Upper lobe of left lung (tissue), 6 donors: ENCODE measurements at places on chromosomes 6 and 20.

- DNase-seq = no peak
- no peak overlapping the region for H3K27ac ChIP-seq
- H3K4me1 ChIP-seq = no peaks in the 10 kb centered on the region
- no peaks in the 10 kb centered on the region for H3K36me3 ChIP-seq
- no peak overlapping the region for H3K4me3 ChIP-seq
- H3K27me3 ChIP-seq = no peaks in the 10 kb centered on the region
These were observed 126.5 kb upstream of the MAN1A1 start for GRCh38 chr6:119476024-119476423.

DNA sequence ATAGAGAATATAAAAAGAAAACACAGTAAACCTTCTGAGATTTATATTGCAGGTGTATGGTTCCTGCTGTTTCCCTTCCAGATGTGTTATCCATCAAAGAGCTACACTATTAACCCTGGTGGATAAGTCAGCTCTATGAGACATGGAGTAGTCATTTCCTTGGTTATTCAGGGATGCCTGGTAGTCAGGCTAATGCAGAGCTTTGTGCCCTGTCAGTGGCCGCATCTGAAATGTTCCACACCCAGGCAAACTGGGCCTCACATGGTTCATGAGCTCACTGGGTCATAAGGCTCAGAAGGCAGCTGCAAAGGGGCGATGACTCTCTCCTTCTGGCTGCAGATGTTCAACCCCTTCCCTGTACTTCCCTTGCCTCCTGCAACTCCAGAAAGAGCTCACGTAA lies 473.6 kb downstream of the EPHA7 start:
- no peaks in the 10 kb centered on the region for H3K36me3 ChIP-seq
- no peaks in the 10 kb centered on the region for H3K4me1 ChIP-seq
- no peaks in the 10 kb centered on the region for H3K27me3 ChIP-seq

GRCh38 chr6:141990840-141991239 lies 141.9 kb upstream of the GJE1 start:
- no peak overlapping the region for H3K27ac ChIP-seq
- no peak overlapping the region for H3K4me3 ChIP-seq
- no peaks in the 10 kb centered on the region for H3K4me1 ChIP-seq
- no peaks in the 10 kb centered on the region for H3K36me3 ChIP-seq
- DNase-seq = no peak
- no peaks in the 10 kb centered on the region for H3K27me3 ChIP-seq

DNA sequence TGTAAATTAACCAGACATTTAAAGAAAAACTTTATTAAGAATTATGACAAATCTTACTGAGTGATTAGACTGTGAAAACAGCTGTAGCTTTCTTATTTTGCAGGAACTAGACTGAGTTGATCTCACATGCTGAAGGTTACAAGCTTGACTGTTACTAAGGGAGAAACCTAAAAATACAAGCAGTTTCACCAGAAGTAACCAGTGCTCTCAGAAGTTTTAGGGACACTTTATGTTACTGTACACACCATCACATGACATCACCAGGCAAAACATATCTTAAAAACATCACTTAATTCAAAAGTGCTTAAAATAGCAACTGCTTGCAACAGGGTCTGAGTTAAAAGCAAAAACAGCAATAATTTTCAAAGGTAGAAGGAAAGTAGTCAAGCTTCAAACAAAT lies 5.4 kb downstream of the FBXO30 start:
- H3K36me3 ChIP-seq = peaks cover 2% of the 10 kb centered on the region
- DNase-seq = no peak
- H3K27ac ChIP-seq = no peak overlapping the region
- H3K4me3 ChIP-seq = no peak overlapping the region

DNA sequence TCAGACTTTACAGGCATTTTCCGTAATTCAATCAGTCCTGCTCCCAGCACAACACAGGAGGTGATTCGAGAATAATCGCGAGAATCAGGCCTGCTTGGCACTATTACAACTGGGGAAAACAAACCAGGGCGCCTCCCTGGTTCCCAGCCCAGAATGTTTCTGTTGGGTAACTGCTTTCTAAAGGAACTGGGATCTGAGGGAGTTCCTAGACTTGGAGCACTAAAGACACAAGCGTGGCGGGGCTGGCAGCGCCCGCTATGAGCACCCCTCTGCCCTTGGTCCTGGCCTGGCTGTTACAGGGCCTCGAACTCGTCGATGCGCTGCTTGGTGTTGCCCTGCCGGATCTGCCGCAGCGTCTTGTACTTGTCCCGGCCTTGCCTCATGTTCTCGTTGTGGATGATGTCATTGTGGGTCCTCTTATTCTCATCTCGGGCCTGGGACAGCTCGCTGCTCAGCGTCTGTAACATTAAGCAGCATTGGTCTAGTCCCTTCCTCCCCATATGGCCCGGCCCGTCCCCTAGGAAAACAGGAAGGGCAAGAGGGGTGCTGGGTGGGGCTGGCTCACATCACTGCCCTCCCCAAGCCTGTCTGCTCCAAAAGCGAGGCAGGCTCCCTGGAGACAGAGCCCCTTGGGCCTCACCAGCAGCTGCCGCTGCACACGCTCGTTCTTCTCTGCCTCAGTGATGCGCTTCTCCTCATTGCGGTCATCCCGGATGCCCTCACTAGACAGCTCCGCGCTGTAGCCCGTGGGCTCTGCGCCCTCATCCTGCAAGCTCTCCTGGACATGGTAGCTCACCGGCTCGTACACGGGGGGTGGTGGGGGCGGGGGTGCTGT lies 52.3 kb downstream of the EZR start:
- H3K36me3 ChIP-seq = peaks cover 73% of the 10 kb centered on the region
- H3K4me3 ChIP-seq = no peak overlapping the region
- no peak overlapping the region for H3K27ac ChIP-seq
- DNase-seq = peak; percentile 71

- no peak overlapping the region for H3K4me3 ChIP-seq
- no peaks in the 10 kb centered on the region for H3K27me3 ChIP-seq
- H3K27ac ChIP-seq = no peak overlapping the region
These were observed 100.1 kb downstream of the ASXL1 start for GRCh38 chr20:32458061-32458836.

DNA sequence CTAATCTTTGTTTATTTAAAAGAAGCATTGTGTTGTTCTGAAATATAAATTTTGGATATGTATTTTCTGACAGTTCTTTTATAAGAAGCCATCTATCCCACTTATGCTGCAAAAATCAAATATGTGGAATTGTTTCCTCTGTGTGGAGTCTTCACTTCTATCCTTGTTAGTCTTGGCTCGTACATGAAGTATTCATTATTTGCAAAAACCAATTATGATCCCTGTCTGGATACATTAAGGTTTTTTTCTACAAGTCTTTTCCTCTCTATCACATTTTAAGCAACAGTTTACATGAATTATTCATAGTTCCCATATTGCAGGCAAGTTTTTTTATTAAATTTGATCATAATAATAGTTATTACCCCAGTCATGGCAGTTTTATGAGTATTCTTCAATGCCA lies 490.8 kb upstream of the GJE1 start:
- no peaks in the 10 kb centered on the region for H3K27me3 ChIP-seq
- H3K36me3 ChIP-seq = no peaks in the 10 kb centered on the region
- no peak overlapping the region for H3K27ac ChIP-seq
- no peaks in the 10 kb centered on the region for H3K4me1 ChIP-seq
- H3K4me3 ChIP-seq = no peak overlapping the region

- H3K4me3 ChIP-seq = no peak overlapping the region
- peaks cover 24% of the 10 kb centered on the region for H3K4me1 ChIP-seq
- DNase-seq = no peak
These were observed 123.8 kb upstream of the NAA20 start for GRCh38 chr20:19893356-19893755.

GRCh38 chr6:134111062-134111677 lies 58.7 kb upstream of the SLC2A12 start:
- H3K27me3 ChIP-seq = no peaks in the 10 kb centered on the region
- H3K27ac ChIP-seq = no peak overlapping the region
- no peaks in the 10 kb centered on the region for H3K36me3 ChIP-seq

DNA sequence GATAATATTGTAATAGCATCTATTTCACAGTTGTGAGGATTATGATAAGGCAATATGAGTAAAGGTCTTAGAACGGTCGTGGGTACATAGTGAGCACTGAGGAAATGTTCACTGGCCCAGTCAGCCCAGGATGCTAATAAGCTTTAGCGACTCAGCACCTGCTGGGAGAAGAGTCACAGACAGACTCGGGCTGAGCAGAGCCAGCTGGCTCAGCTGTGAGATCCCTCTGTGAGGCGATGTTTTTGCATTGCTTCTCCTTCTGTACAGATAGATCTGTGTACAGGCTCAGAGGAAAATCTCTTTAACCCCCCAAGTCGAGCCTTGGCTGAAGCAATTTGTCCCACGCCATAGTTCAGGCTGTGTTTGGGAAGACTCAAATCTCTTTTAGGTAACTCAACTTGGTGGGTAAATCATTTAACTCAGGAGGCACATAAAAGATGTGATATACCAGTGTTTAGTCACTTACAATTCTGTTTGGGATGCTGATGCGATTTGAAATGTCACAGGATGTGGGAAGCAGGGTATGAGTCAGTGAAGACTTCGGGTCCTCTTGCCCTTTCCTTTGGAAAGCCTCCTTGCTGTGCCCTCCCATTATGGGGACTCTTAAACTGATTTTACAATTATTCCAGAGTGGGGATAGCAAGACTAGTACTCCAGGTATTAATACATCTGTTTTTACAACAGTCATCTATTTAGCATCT lies 53.1 kb downstream of the PHACTR1 start:
- no peaks in the 10 kb centered on the region for H3K36me3 ChIP-seq
- no peak overlapping the region for H3K27ac ChIP-seq
- no peak for DNase-seq
- H3K4me1 ChIP-seq = no peaks in the 10 kb centered on the region

DNA sequence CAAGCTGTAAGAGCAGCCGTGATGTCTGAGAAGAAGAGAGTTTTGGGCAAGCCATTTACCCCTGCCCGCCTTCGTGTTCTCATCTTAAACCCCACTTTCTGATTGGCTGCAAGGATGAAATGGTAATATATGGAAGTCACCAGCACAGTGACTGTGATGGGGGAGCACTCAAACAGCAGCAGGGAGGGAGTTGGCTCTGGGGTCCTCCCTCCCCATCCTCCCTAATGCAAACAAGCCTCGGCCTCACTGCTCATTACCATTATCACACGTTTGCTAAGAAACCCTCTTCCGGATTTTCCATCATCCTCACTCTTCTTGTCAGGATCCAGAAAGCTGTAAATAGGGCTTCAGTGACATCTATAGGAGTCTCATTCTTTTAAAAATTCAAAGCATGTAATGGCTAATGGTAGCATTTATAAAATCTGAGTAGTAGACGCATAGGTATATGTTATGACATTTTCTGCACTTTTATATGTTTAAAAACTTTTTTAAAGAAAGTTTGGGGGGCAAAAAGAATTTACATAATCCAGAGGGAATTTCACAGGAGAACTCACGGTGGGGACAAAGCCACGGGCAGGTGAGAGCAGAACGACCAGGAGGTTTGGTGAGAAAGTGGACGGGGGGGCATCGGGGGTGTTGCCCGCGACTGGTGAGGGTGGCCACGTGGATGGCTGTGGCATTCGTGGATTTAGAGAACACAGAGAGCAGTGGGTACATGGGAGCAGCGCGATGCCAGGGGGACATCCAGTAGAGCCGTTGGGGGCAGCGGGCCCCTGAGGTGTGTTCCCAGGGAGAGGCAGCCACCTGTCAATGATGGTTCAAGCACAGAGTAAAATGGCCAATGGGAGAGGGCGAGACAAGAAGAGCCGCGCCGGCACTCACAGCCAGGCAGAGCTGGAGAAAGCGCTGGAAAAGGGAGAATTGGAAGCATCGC lies 29.6 kb downstream of the SUMO4 start:
- peak; percentile 50 for DNase-seq
- H3K4me1 ChIP-seq = no peaks in the 10 kb centered on the region
- no peak overlapping the region for H3K27ac ChIP-seq
- H3K36me3 ChIP-seq = no peaks in the 10 kb centered on the region

- DNase-seq = no peak
- H3K36me3 ChIP-seq = peaks cover 30% of the 10 kb centered on the region
- peaks cover 5% of the 10 kb centered on the region for H3K4me1 ChIP-seq
- H3K27ac ChIP-seq = no peak overlapping the region
- H3K27me3 ChIP-seq = no peaks in the 10 kb centered on the region
These were observed 269.9 kb downstream of the UTRN start for GRCh38 chr6:144555066-144555465.

DNA sequence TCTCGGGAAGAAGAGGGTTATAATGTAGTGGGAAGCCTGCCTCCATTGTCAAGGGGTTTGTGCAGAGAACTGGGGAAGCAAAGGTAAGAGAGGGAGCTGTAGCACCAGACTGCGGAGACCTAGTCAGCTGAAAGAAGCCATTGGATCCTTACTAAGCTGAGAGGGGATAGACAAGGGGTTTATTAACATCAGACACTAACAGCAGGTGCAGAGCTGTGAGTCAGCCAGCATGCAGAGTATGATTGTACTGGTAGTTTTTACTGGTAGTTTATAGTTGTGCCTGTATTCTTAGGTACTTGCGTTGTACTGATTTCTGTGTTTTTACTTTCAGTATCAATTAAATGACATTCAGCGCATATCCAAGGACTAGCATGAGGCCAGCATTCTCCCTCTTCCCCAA lies 17.8 kb upstream of the COL19A1 start:
- H3K4me3 ChIP-seq = no peak overlapping the region
- no peaks in the 10 kb centered on the region for H3K36me3 ChIP-seq
- no peaks in the 10 kb centered on the region for H3K27me3 ChIP-seq

DNA sequence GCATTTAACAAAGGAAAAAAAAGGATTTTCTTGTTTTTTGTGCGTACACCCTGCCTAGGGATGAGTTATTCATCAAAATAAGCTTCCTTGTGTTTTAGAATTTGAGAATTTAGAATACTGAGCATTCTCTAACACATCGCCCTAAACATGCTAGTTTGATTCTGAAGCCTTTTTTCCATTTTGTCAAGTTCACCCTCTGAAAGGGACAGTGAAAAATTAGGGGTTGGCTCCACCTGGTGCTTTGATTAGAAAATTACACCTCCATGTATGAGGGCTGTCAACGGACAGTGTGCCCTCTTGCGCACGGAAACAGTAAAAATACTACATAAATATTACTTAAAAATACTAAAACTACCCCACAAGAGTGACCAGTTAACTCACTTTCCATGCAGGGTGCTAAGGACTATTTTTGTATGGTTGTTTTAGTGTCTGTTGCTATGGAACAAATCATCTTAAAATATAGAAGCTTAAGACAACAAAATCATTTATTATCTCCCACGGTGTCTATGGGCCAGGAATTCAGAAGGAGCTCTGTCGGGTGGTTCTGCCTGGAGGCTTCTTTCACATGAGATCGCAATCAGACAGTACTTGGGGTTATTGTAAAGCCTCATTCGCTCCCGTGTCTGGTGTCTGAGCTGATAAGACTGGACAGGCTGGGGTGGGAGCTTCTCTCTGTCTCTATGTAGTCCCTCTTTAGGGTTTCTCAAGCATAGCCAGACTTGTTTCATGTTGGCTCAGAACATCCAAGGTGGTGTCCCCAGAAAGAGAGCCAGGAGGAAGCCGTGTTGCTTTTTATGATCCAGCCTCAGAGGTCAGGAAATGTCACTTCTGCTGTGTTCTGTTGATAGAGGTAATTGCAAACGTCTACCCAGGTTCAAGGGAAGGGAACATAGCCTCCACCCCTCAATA lies 41.1 kb upstream of the TMEM170B start:
- no peaks in the 10 kb centered on the region for H3K27me3 ChIP-seq
- no peak overlapping the region for H3K4me3 ChIP-seq
- peak; percentile 59 for DNase-seq

- H3K4me1 ChIP-seq = peaks cover 34% of the 10 kb centered on the region
- no peak overlapping the region for H3K4me3 ChIP-seq
- no peak overlapping the region for H3K27ac ChIP-seq
- DNase-seq = no peak
These were observed 4.0 kb upstream of the VSX1 start for GRCh38 chr20:25085756-25086495.
